CD4-positive, alpha-beta T cell treated with Interleukin-10 for 1 hour (primary cell): ENCODE measurements at places on chromosomes 7 and 10.

DNA sequence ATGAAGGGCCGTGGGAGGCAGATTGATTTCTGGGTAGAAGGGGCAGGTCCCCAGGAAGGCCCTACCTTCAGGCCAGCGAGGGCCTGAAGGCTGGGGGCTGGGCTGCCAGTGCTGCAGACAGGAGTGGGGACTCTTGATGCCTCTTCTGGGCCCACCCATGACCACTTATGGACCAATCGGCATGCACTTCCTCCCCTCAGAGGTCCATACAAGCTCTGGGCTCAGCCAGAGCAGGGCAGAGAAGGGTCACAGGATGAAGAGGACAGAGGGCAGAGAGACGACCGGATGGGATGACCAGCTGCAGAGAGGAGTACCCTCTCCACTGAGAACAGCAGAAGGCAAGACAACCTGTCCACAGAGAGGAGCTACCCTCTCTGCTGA, 120.1 kb downstream of the DYNC2I1 start:
- no peak for DNase-seq

DNA sequence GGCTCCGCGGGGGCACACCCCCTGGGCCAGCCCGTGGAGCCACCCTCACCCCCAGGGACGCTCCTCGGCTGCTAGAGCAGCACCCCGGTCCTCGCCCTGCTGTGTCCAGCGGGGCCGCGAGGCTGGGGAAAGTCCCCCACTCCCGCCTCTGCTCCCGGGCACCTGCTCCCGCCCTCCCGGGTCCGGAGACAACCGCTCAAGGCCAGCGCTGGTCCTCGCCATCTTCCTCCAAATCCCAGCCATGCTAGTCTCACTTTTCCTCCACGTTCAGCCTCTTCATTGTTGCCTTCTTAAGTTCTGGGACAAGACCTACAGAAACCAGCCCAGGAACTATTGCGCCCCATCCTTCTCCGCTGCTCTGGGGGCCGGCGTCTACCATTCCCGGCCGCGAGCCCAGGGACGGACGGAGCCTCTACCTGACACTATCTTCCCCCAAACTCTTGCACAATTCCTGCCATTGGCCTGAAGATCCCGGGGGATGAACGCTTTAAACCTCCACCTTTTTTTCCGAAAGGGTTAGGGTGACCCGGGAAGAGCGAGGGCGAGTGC, 4.8 kb upstream of the KCP start:
- DNase-seq = no peak

- no peak for DNase-seq
Observed at GRCh38 chr7:129341212-129341611, 93.0 kb upstream of the STRIP2 start.

DNA sequence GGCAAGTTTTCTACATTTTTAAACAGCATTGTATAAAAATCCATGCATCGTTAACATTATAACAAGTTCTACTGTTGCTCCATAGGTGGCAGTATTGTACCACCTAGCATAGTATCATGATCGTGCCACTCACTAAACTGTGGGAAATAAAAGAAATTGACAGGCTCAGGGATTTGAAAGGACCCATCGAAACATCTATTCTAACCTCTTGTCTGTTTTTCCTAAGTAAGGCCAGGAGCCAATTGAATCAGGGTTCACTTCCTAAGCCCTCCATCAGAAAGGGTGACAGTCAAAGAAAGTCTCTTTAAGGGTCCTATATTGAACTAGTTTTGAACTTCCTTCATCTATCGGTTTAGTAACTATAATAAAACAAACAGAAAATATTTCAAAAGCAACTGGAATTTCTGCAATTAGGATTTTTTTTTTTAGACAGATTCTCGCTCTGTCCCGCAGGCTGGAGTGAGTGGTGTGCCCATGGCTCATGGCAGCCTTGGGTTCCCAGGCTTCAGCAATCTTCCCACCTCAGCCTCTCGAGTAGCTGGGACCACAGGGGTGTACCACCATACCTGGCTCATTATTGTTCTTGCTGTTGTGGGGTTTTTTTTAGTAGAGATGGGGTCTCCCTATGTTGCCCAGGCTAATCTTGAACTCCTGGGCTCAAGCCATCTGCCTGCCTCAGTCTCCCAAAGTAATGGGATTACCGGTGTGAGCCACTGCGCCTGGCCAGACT, 9.4 kb downstream of the HACD1 start:
- DNase-seq = peak; percentile 67

DNA sequence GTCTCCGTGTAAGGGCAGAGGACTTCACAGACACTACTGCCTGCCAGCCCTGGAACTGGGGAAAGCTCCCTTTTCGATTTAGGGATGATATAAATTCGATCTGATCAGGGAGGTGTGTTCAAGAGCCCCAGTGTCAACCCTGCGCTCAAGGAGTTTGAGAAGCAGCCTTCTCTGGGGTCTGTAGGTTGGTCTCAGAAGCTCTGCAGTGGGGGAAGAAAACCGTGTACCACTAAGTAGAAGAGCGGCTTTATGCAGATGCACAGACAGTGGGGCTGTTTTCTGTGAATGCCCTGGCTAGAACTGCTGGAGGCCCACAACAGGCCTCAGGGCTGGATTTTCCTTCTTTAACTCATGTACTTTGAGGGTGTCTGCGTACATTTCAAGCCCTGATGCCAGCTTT, 6.3 kb upstream of the TBX20 start:
- no peak for DNase-seq

DNA sequence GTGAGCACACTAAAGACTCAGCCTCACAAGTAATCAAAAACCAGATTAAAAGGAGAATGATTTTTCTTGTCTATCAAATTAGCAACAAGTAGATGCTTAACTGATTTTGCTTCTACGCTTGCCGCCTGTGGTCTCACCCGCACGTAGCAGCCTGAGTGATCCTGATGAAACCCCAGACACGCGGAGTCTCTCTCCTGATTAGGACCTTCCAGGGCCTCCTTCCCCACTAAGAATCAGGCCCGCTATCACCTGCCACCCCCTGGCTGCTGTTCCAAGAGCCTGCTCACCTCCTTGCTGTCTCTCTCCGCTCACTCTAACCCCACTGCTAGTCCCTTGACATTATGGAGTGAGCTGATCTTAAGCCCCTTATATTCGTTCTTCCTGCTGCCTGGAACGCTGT, 325.9 kb upstream of the NRP1 start:
- DNase-seq = no peak

DNA sequence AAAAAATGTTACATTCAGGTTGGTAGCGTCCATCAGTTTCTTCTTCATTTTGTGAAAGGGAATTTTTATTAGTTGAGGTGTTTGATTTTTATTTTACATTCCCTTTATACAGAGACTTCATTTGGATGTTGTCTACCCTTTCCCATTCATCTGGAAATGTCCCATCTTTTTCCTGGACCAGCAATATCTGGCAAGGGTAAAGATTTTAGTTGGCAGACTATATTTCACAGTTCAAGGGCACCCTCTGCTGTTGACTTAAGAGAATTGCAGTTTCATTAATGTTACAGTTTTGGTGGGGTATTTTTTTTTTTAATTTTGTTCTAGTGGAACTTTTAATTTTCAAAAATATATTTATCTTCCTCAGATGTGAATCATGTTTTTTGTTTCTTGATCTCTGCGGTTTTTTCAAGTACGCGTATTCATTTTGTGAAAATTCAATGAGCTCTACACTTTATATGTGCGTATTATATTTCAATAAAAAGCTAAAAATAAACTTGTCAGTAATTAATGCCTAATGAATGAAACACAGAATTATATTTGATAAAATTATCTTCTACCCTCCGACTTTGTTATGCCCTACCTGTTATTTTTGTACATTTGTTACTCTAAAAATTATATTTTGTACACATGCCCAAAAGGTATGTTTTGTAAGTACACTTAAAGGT, 97.9 kb upstream of the KLF14 start:
- DNase-seq = peak; percentile 34

- no peak for DNase-seq
Observed at GRCh38 chr10:133134411-133135115, 25.5 kb upstream of the KNDC1 start.

GRCh38 chr7:131502810-131503508, 53.5 kb downstream of the PODXL start:
- DNase-seq = no peak

DNA sequence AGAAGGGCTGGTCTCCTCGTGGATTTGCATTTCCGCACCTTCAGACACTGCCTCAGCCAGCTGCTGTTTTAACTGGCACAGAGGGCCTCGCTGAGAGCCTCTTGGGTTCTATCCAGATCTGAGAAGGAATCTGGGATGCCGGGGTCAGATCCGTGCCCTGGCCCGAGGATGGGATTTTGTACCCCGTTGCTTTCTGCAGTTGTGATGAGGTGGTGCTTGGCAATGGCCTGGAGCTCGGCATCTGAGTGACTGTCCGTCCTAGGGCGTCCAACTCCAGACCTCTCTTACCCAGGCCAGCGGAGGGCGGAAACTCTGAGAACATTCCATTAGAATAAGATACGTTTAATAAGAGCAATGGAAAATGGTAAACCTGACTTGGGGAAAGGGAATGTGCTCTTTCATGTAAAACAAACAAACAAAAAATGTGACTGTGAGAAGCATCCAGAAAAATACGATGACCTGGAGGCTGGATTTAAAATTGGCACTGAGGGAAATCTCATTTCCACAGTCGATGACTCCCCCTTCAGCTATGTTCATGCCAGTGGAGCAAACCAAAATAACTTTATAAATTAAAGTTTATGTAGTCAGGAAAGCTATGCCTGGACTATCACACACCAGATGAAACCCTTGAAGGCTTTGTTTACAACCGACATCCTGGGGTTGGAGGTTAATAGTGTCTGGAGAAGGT, 39.6 kb downstream of the GRK5 start:
- DNase-seq = no peak

DNA sequence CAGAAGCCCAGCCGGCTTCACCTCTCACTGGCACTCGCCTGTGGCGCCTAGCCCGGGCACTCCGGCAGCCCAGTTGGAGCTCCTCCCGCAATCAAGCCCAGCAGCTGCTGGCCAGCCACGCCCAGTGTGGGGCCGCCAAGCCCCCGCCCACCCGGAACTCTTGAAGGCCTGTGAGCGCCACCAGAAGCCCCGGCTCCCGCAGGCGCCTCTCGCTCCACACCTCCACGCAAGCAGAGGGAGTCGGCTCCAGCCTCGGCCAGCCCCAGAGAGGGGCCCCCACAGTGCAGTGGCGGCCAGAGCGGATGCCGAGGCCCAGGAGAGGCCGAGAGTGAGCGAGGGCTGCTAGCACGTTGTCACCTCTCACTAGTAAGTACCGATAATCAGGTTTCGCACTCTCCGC, 240.7 kb downstream of the TFEC start:
- DNase-seq = no peak

- DNase-seq = no peak
Observed at GRCh38 chr7:148919859-148920258, 35.8 kb upstream of the EZH2 start.

GRCh38 chr10:95693071-95693667, 558 bp downstream of the TCTN3 start:
- DNase-seq = no peak

- DNase-seq = no peak
Observed at GRCh38 chr10:132799865-132800264, 13.9 kb upstream of the NKX6-2 start.

GRCh38 chr7:128835231-128835751, 5.1 kb downstream of the FLNC start:
- no peak for DNase-seq

DNA sequence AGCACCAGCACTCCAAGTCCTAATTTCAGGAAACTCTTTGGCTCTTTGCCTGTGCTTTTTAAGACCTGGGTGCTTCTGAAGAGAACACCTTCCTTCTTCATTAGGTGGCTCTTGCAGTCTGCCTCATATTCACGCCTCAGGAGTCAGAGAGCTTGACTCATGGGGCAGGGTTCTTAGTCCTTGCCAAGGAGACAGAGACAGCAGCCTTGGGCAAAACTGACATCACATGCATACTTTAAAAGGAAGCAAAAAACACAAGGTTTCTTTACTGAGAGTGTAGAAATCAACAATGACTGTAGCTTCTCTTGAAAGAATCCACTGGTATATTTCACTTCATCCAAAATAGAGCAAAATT, 780.6 kb downstream of the INHBA start:
- no peak for DNase-seq

- no peak for DNase-seq
Observed at GRCh38 chr7:78690174-78690573, 763.3 kb downstream of the MAGI2 start.

DNA sequence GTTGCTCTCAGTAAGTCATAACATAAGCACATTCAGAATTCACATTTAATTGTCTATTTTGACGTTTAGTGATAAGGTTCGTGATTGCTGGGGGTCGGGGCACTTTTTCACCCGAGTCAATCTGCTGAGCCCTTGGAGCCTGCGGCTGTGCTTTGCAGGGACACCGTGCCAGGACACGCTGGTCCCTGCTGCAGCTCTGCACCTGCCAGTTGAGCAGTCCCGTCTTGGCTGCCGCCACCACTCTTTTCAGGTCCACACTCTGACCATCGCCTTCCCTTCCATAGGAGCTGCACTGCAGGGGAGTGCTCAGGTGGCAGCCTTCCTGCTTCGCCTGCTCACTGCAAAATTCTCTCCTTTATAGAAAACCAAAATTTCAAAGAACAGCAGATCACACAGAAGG, 36.4 kb downstream of the CUL1 start:
- DNase-seq = no peak

DNA sequence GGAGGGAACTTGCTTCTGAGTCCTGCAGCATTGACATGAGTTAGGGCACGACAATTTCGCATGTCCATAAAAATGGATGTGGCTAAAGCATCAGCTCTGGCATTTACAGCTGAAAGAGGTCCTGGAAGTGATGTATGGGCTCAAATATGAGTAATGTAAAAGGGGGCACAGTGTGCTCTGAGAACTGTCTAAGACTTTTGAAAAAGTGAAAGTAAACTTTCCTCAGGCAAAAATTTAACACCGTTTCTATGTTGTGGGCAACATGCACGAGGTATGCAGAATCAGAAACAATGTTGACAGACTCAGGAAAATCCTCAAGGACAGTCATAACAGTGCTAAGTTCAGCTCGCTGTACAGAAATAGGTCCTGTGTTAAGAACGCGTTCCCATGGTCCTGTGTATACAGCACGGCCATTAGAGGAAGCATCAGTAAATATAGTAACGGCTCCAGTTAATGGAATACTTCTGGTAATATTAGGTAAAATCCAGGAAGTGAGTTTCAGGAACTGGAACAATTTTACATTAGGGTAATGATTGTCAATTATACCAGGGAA, 37.9 kb upstream of the AKR1C2 start:
- no peak for DNase-seq

DNA sequence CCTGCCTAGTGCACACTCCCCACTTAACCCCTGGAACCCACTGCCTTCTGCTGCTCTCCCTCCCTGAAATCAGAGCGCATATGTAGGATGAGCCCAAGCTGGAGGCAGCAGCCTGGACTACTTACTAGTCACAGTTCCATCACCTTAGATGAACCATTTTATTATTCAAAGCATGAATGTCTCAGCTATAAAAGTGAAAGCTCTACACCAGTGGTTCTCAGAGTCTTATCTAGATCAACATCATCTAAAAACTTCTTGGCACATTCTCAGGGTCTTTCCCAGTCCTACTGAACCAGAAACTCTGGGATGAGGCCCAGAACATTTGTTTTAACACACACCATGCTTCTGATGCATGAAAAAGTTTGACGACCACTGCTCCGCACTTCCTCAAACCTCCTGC, 100.3 kb upstream of the ANK3 start:
- no peak for DNase-seq

GRCh38 chr7:135763261-135763660, 14.6 kb upstream of the FAM180A start:
- no peak for DNase-seq
